ENCODE measurements at places on chromosomes 6 and 20. TPM values are rescaled to one million over a fixed set of nuclear protein-coding genes. Genes with fewer than 3 reads are reported as not detected.

The C6orf163 gene
- 1.1 TPM for total RNA-seq

The LHFPL5 gene
- not detected for total RNA-seq

The BHLHE23 gene
- total RNA-seq: 0.44 TPM

The SPINT3 gene
- not detected for total RNA-seq

The NOTCH4 gene
- 0.38 TPM for total RNA-seq

The OPRL1 gene
- 0.69 TPM for total RNA-seq

The ZC3H12D gene
- total RNA-seq: 50.0 TPM

The SLC18B1 gene
- 10.0 TPM for total RNA-seq

The LGSN gene
- not detected for total RNA-seq

The LRRN4 gene
- total RNA-seq: not detected

The MRPS26 gene
- total RNA-seq: 16.5 TPM

The DEF6 gene
- total RNA-seq: 182 TPM

The DEFB121 gene
- total RNA-seq: not detected

The SRMS gene
- not detected for total RNA-seq

The MEI4 gene
- not detected for total RNA-seq
